ENCODE measurements at places on chromosomes 3 and 15.

GRCh38 chr15:66278056-66278455 is 15.3 kb upstream of the DIS3L start:
- no peak for DNase-seq

DNA sequence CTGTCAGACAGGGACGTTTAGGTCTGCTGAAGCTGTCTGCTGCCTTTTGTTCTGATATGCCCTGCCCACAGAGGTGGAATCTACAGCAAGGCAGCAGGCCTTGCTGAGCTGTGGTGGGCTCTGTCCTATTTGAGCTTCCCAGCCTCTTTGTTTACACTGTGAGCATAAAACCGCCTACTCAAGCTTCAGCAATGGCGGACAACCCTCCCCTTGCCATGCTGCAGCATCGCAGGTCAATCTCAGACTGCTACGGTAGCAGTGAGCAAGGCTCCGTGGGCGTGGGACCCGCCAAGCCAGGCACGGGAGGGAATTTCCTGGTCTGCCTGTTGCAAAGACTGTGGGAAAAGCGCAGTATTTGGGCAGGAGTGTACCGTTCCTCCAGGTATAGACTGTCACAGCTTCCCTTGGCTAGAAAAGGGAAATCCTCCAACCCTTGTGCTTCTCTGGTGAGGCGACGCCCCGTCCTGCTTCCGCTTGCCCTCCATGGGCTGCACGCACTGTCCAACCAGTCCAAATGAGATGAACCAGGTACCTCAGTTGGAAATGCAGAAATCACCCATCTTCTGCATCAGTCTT is 71.4 kb downstream of the SPSB4 start:
- no peak for DNase-seq

DNA sequence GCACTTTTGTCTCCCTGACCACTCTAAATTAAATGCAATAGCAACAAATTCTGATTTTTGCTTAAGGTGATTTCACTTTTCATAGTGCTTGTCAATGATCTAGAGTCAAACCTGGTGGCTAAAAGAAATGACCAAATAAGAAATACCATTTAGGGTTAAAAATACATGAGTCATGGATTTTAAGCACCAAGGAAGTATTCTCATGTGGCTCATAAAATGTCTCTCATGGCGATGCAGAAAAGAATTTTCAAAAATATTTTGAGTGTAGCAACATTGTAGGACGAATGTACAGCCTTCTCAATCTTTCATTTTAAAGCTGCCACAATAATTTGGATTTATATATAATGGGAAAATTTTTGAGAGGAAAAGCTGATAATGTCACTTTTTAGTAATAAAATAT is 193.6 kb downstream of the EPHA3 start:
- no peak for DNase-seq

- DNase-seq: no peak
Measured at GRCh38 chr3:156304406-156304805, 184.0 kb downstream of the KCNAB1 start.

GRCh38 chr3:161166051-161166450 is 55.1 kb upstream of the NMD3 start:
- DNase-seq: no peak

GRCh38 chr3:5707794-5708193 is 520.3 kb downstream of the EDEM1 start:
- no peak for DNase-seq

- no peak for DNase-seq
Measured at GRCh38 chr3:56862352-56863062, 60.8 kb upstream of the ARHGEF3 start.

GRCh38 chr15:74320352-74321247 is 46.8 kb downstream of the CYP11A1 start:
- DNase-seq: no peak

GRCh38 chr15:91522605-91523332 is 330.7 kb upstream of the SLCO3A1 start:
- no peak for DNase-seq

DNA sequence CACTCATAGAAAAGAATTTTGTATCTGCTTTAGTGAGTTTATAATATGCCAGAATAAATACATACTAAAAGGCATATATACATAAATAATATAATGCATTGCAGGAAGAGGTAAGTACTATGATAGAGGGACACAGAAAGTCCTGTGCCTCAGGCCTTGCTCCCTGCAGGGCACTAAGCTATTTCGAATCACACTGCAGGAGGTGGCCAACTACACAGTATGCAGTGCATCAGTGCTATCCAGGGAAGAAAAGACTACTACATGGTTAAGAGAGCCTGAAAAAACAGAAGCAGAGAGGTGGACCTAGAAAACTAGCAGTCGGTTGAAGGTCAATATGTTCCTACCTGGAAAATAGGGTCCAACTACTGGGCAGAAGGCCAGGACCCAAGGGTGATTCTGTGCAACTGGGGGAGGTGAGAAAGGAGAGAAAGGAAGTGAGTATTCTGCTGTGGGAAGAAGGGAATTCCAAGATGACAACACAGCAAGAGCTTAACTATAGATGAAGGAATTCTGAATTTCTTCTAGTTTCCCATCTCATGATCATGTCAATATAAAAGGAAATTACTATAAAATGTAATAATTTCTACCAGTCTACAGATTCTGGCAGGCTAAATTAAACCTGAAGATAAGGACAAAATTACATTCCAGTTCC is 218.0 kb downstream of the ZBTB20 start:
- DNase-seq: no peak

DNA sequence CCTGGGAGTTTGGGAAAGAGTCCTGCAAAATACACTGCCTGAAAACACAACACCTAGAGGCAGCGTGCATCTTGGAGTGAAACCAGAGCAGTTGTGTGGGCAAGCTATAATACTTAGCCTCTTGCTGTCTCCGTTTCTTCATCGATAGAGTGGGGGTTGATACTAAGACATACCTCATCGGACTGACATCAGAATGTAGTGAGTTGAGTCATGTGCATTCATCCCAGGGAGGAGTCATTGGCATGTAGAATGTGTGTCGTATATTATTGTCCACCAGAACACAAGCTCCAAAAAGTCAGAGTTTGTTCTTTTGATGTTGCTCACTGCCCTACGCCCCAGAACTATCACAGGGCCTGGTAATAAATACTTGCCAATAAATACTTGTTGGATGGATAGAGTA is 4.3 kb downstream of the SNTN start:
- no peak for DNase-seq

GRCh38 chr3:48356419-48356818 is 15.6 kb upstream of the FBXW12 start:
- DNase-seq: no peak

GRCh38 chr15:44804298-44805046 is 68.1 kb downstream of the TRIM69 start:
- no peak for DNase-seq

DNA sequence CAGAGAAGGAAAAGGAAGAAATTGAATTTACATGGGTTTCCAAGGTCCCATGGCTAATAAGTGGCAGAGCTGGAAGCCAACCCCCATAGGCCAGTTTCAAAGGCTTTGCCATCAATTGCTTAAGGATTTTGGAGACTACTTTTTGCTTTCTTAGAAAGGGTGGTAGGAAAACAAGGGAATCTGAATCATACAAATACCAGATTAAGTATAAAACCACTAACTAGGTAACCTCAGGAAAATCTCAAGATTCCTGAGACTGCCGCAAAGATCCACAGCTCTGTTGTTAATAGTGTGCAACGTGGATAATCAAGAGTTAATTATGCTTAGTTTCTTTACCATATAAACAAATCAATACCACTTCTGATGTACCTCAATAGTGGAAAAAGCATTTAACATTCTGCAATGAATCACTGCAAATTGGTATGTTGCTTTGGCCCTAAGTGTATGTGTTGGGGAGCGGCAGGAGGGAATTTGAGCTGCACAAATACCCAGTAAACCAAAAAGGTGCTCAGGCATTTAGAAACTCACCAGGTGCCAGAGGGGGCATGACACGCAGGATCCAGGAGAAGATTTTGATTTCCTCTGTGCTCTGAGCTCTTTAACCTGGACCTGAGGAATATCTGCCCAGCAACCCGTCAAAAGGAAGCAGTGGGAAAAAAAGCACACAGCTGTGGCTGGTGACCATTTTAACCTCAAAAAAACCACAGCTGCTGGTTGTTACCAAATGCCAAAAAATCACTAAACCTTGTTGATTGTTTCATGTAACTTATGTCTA is 22.0 kb downstream of the AADAC start:
- DNase-seq: no peak

GRCh38 chr15:68085052-68085451 is 30.9 kb downstream of the PIAS1 start:
- no peak for DNase-seq

- no peak for DNase-seq
Measured at GRCh38 chr3:9497821-9498565, 55.6 kb downstream of the LHFPL4 start.

GRCh38 chr15:86650094-86650493 is 570.4 kb downstream of the AGBL1 start:
- no peak for DNase-seq

DNA sequence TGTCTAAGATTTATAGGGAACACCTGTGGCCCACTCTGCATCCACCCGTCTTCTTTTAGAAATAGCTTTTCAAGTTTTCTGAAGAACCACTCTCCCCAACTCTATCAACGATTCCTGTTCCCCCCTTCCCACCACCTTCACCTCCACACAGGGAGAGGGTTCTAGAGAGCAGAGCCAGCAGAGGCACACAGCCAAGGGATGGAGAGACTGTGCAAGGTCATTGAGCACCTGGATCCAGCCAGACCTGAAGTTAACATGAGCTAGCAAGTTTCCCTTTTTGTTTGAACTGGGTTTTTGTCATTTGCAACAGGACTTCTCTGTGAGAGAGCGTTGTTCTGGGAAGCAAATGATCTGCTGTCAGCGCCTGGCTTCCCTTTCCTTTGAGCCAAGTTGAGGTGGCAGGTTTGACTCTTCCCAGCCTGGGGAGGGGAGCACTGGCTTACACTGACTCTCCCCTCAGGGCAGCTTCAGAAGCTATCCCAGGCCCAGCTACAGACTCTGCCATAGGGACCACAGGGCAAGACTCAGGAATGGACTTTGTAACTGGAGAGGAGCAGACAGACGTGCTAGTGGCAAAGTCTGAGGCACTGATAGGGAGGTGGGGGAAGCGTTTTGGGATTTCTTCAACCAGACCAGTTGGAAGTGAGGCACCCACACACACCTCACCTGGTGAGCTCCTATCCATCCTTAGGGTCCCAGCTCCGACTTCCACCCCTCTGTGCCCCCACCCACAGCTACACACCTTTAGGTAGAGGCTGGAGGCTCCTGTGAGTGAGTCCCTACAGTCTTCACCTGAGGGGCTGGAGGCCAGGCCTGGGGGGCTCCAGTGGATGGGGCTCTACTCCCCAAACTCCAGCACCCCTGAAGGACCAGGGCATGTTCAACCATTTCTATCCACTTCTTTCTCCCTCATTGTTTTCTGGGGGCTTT is 19.4 kb upstream of the PLXNA1 start:
- no peak for DNase-seq
